Gastrocnemius medialis (tissue), 4 donors: ENCODE measurements at places on chromosomes 3 and 15. TPM values are rescaled to one million over a fixed set of nuclear protein-coding genes. Genes with fewer than 3 reads are reported as not detected.

DNA sequence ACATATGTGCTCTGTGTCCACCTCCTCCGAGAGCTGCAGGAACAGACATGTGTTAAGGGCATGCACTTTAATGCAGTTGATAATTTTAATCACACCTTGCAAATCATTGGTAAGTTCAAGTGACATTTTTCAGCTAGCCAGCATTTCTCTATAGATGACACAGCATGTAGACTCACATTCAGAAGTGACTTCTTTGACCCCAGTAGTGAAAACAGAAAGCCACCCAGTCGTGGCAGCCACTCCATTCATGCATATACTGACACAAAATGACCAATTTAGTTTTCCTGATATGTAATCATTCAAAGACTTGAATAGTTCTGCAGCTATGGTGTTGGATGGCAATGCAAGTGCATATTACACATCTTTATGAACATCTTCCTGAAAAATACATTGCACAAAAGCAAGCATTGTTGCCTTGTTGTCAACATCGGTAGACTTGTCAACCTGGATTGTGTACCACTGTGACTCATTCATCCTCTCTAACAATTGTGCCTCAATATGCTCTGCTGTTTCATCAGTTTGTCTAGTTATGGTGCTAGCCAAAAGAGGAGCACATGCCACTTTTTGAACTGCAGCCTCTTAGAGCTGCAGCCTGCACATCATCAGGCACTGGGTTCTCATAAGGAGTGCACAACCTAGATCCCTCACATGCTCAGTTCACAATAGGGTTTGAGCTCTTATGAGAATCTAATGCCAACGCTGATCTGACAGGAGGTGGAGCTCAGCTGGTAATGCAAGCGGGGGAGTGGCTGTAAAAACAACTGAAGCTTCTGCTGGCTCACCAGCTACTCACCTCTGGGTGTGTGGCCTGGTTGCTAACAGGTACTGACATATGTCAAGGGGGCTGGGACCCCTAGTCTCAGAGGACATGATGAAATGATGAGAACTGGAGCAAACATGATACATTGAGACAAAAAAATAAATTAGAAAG, 622.0 kb downstream of the PYDC2 start:
- no peak for DNase-seq

GRCh38 chr3:149115114-149115513, 14.3 kb upstream of the HPS3 start:
- DNase-seq, result no peak

DNA sequence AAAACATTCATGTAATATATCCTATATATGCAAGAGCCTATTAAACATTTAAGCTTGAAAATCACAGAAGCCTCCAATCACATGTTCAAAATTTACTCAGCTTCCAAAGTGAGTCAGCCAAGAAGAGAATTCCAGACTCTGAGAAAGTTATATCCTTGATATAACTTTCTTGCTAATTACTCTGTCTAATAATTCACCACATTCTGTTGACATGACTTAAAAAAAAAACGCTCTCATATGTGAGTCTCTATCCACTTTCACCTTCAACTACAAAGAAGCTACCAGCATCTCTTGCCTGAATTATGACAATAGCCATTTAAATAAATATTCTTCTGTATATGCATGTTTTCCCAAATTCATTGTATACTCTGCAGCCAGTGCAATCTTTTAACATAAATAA, 1116.3 kb upstream of the CADM2 start:
- DNase-seq, result no peak

- no peak for DNase-seq
Observed at GRCh38 chr3:126493739-126494138, 18.0 kb upstream of the ZXDC start.

DNA sequence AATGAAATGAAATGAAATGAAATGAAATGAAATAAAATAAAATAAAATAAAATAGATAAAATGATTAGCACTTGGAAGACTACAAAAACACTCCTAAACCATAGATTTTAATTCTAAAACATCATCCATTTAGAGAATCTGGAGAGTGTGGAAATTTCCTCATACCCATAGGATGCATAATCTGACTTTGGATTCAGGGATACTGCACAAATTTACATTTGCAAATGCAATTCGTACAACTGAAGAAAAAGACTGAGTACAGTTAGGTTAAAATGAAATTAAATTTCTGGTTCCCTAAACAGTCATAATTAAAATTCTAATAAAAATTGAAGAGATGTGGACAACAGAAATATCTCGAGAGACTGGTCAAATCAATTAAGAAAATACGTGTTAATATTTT, 122.9 kb downstream of the TMCC1 start:
- DNase-seq, result no peak

- no peak for DNase-seq
Observed at GRCh38 chr3:123064914-123065313, 1.9 kb upstream of the PDIA5 start.

- DNase-seq, result no peak
Observed at GRCh38 chr15:90386221-90386620, 1.8 kb upstream of the IQGAP1 start.

DNA sequence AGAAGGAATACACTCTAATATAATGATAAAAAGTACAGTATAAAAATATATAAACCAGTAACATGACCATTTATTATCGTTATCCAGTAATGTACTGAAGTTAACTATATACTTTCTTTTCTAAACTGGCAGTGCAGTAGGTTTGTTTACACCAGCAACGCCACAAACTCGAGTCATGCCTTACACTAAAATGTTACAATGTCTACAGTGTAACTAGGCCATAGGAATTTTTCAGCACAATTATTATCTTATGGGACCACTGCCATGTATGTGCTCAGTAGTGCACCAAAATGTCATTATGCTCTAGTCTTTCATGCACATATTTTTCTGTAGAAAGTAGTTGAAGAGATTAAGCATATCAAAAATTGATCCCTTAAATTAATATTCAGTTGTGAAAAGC, 609.8 kb upstream of the BCHE start:
- no peak for DNase-seq

MCF2L2 gene
- 0.56 TPM for total RNA-seq

HCLS1 gene
- 15.3 TPM for total RNA-seq
